HuH-7 (cell line): ENCODE measurements at places on chromosomes 3 and 15.

- no peak for DNase-seq
Observed at GRCh38 chr15:65833501-65834205, 35.6 kb upstream of the RAB11A start.

- no peak for DNase-seq
Observed at GRCh38 chr3:66153481-66154443, 67.0 kb upstream of the SLC25A26 start.

DNA sequence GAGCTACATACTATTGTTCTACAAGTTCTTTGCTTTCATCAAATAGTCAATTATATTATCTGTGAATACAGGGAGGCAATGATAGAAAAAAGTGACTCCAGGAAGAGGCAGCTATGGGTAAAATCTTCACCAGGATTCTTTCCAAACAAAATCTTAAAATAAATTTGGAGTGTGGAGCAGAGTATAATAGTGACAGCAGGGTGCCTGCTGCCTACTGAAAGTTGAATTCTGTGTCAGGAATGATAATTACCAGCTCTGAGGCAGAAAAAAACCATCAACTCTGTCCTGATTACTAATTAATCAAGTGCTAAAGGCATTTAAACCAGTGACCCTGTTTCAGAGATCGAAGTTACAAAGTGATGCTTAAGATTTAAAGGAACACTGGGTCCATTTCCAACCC lies 148.0 kb downstream of the DIPK2A start:
- DNase-seq, result no peak

- no peak for DNase-seq
Observed at GRCh38 chr15:80081390-80081789, 21.9 kb downstream of the ZFAND6 start.

- DNase-seq, result no peak
Observed at GRCh38 chr3:136994772-136995516, 37.2 kb downstream of the IL20RB start.

DNA sequence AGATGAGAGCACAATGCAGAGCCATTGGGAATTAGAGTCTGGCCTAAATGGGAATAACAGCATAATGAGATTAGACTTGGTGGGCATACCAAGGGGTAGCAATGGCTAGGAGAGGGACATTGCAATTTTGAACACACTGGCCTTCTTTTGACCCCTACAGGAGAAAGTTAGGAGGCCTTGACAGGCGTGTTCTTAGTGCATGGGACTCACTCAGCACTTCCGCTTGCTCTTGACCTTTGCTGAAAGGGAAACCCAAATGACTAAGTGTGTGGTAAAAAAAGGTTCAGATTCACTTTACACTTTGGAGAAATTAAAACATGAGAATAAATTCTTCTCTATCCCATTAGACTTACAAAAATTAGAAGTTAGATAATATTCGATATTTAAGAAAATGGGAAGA lies 317.4 kb downstream of the DIPK2A start:
- no peak for DNase-seq

- no peak for DNase-seq
Observed at GRCh38 chr3:116164039-116164438, 281.2 kb downstream of the LSAMP start.

DNA sequence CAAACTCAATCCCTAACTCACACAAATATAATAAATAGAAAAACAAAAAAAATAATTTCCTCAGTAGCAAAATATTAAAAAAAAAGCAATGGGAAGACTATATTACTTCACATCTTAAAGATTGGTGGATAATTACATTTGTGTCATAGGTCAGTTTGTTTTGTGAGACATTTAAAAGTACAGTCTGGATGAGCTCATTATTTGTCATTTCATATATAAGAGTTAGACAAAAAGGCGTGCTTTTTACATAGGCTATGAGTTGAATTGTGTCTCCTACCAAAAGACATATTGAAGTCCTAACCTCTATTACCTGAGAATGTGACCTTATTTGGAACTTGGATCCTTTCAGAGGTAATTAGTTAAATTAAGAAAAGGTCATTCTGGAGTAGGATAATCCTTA lies 710.1 kb upstream of the CBLB start:
- no peak for DNase-seq

DNA sequence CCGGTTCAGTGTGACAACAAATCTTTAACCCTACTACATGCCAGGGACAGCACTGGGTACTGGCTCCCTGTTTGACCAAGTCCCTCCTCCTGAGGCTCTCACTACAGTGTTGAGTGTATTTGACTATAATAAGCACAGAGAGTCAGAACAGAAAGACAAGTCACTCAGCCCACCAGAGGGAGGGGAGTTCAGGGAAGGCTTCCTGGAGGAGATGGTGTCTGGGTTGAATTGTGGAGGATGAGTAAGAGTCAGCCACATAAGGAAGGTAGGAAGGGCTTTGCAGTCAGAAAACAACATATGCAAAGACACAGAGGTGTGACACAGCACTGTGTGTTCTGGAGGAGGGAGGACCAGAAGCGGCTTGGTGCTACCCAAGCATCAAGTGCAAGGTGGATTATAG lies 17.7 kb downstream of the MEGF11 start:
- DNase-seq, result no peak

DNA sequence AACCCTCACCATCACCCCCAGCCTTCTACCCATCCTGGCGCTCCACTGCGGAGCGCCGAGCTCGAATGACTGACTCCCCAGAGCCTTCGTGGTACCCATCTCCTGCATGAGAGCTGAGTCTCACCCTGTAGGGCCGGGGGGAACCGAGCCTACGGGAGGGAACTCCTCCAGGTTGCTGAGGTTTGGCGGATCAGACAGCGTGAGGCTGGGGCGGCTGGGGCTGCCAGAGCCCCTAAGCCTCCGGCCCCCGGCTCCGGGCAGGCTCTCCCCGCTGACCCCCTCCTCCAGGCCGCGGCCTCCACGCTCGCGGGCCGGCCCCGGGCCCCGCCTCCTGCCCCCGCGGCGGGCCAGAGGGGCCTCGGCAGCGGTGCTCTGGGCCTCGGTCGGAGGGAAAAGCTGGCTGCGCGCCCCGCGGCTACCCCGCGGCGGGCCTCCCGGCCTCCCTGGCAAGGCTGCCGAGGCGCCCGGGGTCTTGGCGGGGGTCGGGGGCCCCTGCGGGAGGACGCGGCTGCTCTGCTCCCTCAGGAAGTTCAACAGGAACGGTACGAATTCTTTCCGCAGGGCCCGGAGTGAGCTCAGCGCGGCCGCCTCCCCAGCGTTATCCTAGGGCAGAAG lies 643 bp downstream of the CDAN1 start:
- DNase-seq, result peak; percentile 39

- no peak for DNase-seq
Observed at GRCh38 chr3:51916418-51916817, 13.3 kb upstream of the IQCF1 start.

DNA sequence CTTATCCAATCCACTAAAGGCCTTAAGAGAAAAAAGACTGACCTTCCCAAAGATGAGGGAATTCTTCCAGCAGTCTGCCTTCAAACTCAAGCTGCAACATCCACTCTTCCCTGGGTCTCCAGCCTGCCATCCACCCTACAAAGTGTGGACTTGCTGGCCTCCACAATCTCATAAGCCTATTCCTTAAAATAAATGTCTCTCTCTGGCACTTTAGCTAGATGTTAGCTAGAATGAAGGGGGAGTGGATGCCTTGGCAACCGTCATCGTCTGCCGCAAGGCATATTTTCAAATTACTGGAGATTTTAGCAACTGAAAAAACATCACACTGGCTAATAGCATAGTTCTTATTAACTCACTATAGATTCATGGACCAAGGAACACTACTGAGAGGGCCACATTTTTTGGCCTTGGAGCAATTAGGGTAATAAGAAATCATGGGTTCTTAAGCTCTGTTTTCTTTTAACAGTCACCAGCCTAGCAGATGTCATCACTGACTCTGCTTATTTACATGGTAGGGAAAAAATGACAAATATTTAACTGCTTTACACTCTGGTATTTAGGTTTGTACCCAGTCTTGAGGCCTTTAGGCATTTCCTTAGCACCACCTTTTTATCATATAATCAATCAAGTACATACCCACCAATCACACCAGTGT lies 245.3 kb downstream of the MYRIP start:
- no peak for DNase-seq

DNA sequence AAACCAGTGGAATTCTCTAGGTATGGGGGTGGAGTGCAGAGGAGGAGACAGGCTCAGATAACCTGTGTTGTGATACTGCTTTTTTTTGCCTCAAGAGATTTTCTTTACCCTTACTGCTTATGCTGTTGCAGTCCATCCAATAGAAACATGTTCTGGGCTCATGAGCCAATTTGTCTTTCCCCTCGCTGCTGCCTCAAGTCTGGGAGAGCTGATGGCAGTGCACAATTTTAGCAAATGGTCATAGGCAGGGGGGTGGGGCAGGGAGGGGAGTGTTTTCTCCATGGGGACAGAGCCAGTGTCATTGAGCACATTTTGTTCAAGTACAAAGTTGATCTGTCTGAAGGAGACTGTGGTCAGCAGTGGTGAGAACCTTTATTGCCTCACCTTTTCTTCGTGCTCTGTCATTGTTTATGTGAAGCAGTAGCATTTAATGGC lies 134.9 kb downstream of the MBNL1 start:
- no peak for DNase-seq

- DNase-seq, result no peak
Observed at GRCh38 chr3:111725706-111726105, 130.6 kb upstream of the ZBED2 start.

GRCh38 chr15:58212909-58213526 lies 74.8 kb downstream of the AQP9 start:
- DNase-seq, result peak; percentile 26

DNA sequence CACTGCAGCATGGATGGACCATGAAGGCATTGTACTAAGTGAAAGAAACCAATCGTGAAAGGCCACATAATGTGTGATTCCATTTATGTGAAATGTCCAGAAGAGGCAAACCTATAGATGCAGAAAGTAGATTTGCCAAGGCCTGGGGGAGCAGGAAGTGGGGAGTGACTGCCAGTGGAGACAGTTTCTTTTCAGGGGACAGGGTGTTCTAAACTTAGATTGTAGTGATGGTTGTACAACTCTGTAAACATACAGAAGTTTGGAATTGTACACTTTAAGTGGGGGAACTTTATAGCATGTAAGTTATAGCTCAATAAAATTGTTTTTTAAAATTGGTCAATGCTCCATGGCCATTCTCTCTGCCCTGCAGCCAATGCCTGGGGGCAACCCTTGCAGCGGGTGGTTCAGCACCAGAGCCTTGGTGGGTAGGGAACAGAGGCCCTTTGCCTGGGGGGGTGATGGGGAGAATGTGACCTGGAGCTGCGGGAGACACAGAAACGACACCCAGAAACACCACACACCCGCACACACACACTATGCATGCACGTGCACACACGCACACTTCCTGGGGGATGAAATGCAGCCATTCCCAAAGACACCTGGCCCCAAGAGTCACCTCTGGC lies 43.1 kb downstream of the DNAJB8 start:
- DNase-seq, result no peak

GRCh38 chr3:115785782-115786181 lies 162.5 kb downstream of the GAP43 start:
- DNase-seq, result no peak

DNA sequence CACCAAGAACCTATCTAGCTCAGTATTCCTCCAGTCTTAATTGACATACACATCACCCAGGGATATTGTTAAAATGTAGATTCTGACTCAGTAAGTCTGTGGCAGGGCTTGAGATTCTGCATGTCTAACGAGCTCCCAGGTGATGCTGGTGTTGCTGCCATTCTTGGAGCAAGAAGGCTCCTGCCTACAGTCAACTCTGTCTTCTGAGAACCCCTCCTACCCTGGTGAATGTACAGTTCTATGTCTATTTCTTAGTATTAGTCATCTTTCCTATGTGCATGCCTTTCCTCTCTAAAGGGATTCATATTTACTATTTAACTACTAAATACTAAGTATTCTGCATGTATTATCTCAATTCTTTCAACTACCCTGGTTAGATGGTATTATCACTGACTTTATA lies 268.7 kb downstream of the EDEM1 start:
- DNase-seq, result no peak

- DNase-seq, result no peak
Observed at GRCh38 chr3:175731543-175731942, 872.4 kb downstream of the NAALADL2 start.

DNA sequence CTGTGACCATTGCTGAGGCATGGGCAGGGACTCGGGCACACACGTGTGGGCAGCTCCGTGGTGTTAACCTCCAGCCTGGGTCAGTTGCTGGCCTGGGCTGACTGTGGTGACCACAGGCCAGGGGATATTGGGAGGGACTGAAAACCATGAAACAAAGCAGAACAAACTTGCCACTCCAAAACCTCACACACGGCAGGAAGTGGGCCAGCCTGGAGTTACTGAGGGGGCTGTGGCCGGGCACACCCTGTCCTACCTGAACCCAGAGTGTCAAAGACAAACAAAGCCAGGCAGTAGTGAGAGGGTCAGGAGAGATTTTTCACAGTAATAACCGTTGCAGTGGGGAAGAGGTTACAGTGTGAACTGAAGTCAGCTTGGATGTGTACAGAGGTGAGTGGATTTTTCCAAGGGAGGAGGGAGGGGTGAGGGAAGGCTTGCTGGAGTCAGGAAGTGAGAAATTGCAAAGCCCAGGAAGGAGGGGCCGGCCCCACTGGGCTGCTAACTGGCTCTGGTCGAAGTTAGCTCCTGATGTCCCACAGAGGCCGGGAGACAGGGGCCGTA lies 40.0 kb upstream of the ATP10A start:
- no peak for DNase-seq

- DNase-seq, result no peak
Observed at GRCh38 chr3:31423482-31423881, 109.2 kb upstream of the STT3B start.

GRCh38 chr15:100348578-100348977 lies 6.8 kb upstream of the ADAMTS17 start:
- no peak for DNase-seq

GRCh38 chr3:185920184-185920583 lies 17.6 kb downstream of the TRA2B start:
- DNase-seq, result no peak

DNA sequence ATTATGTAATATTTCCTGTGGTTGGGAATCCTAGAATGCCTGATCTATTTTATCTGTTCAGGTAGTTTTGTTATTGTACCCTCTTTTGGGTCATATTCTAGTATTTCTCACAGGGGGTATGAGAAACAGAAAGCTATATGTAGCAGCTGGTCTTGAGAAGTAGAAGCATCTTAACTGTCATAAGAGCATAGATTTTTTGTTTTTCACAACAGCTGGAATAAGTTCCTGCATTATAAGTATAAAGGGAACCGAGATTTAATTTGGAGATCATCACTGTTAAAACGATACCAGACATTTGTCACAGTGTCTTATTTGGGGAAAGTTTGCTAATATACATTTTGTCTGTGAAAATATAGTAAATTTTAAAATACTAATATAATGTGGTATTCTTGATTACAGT lies 4.8 kb downstream of the RAP2B start:
- DNase-seq, result no peak
